ENCODE measurements at places on chromosomes 6 and 20.

DNA sequence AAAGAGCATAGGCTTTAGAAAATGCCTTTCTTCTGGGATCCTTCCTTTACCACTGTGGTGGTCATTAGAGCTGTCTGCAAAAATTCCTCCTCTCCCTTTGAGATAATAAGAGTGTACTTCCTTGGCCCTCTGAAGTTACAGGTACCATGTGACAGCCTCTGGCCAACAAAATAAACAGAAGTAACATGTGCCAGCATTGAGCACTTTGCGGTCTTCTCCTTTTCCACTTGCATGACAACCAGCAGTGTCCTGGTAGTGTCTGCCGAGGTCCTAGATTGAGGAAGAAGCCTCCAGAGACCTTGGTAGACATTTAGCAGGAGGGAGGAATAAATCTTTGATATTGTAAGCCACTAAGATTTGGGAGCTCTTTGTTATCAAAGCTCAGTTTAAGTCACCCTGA, 87.5 kb upstream of the ARID1B start:
- DNase-seq: no peak

DNA sequence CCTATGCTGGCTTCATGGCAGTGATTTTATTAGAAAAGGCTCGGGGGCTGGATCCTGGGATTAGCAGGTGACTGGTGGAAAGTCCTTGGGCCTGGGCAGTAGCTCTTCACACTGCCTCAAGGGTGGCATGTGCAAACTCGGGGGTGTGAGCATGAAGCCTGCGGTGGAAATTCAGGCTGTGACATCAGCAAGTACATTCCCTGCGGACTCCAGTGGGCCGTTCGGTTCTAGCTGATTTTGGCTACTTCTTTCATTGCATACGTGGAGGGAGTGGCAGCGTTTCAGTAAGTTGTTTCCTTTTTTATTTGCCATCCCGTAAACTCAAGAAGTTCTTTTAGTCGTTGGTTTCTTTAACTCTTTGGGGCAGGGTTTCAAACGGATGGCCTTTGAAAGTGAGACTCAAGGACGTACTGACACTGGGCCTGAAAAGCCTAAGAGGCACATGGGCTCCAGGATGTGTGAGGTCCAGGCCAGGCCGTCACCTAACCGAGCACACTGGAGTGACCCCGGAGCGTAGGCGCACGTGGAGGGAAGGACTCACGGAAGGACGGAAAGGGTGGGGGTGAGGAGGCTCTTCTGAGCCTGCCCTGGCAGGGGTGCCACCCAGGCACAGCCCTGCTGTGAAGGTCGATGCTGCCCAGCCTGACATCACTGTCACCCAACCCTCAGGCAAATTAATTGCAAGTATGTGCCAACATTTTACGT, 104.0 kb upstream of the FRMD1 start:
- no peak for DNase-seq

GRCh38 chr6:135233686-135234491, 52.8 kb downstream of the MYB start:
- no peak for DNase-seq

GRCh38 chr6:15535495-15536197, 127.2 kb downstream of the DTNBP1 start:
- DNase-seq: no peak

- no peak for DNase-seq
These were observed 18.5 kb downstream of the VSTM2L start for GRCh38 chr20:37921341-37921929.

Measured in fibroblast of skin of right quadriceps (primary cell).